NCI-H345 (cell line): ENCODE measurements at places on chromosomes 6 and 20.

GRCh38 chr6:29465801-29466200 is 8.8 kb downstream of the OR2H1 start:
- no peak for DNase-seq

DNA sequence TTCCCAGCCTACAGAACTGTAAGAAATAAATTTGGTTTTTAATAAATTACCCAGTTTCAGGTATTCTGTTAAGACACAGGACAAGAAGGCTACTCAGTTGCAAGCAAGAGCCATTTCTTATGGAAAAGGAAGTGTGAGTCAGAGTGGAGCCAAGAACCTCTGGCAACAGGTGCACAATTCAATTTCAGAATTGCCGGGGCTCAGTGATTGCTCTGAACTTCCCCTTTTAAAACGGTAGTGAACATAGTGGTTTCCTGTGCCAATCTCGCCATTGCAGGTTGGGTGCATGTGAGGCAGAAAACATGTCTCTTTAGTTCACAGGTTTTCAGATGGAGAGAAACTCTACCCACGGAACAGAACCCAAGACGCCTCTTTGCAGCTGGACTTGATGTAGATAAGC is 16.4 kb downstream of the PIGT start:
- DNase-seq, result no peak

GRCh38 chr20:18001131-18001921 is 32.5 kb downstream of the MGME1 start:
- DNase-seq, result no peak

DNA sequence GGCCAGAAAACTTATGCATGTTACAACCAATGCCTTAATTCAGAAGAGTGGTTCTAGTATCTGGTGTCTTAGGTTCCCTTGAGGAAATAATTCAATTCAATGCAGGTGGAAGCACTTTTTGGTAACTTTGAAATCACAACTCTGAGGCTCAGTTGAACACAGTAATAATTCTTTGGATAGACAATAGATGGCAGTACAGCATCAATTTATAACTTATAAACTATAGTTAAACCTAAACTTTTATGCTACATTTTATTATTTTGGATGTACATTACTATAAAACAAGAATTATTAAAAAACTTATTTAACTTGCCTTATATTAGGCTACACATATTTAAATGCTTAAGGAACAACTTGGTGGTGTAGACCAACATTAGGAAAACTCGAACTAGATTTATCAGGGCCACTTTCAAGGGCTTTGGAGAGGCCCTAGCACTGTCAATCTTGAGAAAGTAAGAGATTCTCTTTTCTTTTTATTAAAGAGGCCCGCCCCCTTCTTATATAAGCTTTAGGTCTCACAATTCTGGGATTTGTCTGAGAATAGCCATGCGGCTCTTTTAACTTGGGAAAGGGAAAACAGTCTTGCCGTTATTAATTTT is 85.9 kb downstream of the CRYBG1 start:
- DNase-seq, result no peak
